ENCODE measurements at places on chromosomes 6 and 20. TPM values are rescaled to one million over a fixed set of nuclear protein-coding genes. Genes with fewer than 3 reads are reported as not detected.

DNA sequence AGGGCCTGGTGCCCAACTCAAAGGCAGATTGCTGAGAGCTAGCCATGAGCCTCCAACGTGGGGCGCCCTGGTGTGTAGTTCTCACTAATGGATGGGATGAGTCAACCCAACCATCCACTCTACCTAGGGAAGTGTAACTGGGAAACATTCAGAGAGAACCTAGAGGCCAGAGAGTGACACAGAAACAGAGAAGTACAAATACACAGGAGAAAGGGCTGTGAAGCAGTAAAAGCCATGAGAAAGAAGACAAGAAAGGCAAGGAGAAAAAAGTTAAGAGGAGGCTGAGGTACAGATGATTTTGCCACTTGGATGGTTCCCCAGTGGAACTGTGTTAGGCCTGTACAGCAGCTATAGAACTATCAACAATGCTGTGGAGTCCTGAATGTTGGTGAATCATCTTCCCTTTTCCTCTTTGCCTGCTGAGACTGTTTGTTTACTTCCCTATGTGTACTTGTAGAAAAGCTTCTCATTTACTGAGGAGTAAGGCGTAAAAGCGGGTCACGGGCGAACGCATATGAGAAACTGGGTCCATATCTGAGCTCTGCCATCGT lies 39.0 kb downstream of the MAN1A1 start:
- no peak for DNase-seq

GRCh38 chr6:152207915-152208714 lies 400.6 kb downstream of the ESR1 start:
- no peak for DNase-seq

GRCh38 chr6:167317172-167317571 lies 7.7 kb upstream of the TTLL2 start:
- no peak for DNase-seq

- no peak for DNase-seq
Measured at GRCh38 chr6:139325686-139326085, 33.9 kb upstream of the TXLNB start.

DNA sequence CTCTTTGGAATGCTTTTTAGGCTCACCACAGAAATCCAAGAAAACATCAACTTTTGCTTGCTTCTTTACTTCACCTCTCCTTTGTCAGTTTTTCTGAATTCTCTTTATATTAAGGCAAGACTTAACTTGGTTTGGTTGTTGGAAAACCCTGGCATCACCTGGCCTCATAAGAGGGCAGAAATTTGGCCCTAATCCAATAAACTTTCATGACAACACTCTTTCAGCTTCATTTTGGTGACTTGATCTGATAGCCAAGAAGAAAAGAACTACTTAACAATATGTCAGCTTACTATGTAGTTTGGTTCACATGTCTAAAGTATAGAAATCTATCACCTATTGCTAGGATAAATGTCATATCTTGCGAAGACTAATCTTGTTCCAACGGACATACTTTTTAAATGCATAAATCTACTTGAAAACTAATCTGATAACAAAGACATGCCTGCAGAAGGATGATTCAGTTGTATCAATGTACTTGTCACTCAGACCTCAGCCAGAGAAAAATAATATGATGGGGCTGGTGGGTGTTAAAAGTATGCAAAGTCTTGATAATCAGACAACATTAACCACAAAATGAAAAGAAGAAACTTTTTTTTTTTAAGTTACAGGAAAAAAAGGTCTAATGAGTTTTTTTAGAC lies 19.3 kb upstream of the HBS1L start:
- DNase-seq, result no peak

DNA sequence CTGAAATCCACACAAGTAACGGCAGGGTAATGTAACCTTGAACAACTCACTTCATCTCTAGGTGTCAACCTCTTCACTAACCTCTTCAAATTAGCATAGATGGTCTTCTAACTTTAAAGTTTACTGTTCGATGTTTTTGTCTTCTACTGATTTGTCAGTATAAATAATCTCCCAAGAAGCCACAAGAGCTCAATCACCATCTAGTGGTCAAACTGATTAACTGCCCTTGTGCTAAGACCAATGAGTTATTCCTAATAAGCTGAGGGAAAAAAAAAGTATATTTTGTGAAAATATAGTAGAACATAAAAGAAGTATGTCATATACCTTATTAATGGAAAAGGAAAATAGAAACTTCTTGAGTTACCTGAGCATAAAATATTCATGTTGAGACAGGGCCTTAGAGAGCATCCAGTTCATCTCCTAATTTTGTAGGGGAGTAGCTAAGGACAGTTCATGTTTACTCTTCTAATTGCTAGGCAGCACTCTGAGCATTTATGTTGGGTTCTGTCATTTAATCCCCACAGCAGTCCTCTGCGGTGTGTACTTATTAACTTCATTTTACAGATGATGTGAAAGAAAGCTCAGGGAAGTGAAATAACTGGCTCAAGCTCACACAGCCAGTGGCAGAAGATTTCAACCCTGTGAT lies 317.1 kb downstream of the ESR1 start:
- no peak for DNase-seq

GRCh38 chr6:7496266-7496875 lies 45.1 kb upstream of the DSP start:
- DNase-seq, result no peak

- no peak for DNase-seq
Measured at GRCh38 chr20:10940941-10941340, 267.1 kb upstream of the JAG1 start.

DNA sequence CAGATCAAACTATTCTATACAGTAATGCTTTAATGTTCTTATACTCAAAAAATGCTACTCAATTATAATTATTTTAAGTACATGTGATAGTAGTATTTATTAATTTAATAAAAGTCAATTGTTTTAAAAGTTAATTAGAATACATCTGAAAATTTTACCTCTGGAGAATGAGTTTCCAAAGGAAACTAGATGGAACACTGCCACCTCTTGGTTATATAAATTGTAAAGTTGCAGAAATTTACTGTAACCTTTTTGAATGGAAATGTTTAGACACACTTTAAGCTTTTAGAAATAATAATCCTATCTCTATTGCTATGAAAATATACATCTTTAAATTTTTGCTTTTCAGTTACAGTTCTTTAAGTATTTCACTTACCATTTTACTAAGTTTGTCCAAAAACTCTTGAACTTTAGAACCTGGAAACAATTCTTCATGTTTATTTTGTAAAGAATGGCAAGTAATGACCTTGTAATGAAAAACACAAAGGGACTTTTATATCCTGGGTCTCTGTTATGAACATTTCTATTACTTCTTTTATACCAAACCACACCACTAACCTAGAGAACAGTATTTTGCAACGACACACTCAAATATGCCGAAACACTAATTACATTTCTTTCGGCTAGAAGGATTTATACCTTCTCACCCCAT lies 10.9 kb upstream of the BMP5 start:
- DNase-seq, result no peak

GRCh38 chr6:82588859-82589412 lies 225.3 kb downstream of the TPBG start:
- no peak for DNase-seq

DNA sequence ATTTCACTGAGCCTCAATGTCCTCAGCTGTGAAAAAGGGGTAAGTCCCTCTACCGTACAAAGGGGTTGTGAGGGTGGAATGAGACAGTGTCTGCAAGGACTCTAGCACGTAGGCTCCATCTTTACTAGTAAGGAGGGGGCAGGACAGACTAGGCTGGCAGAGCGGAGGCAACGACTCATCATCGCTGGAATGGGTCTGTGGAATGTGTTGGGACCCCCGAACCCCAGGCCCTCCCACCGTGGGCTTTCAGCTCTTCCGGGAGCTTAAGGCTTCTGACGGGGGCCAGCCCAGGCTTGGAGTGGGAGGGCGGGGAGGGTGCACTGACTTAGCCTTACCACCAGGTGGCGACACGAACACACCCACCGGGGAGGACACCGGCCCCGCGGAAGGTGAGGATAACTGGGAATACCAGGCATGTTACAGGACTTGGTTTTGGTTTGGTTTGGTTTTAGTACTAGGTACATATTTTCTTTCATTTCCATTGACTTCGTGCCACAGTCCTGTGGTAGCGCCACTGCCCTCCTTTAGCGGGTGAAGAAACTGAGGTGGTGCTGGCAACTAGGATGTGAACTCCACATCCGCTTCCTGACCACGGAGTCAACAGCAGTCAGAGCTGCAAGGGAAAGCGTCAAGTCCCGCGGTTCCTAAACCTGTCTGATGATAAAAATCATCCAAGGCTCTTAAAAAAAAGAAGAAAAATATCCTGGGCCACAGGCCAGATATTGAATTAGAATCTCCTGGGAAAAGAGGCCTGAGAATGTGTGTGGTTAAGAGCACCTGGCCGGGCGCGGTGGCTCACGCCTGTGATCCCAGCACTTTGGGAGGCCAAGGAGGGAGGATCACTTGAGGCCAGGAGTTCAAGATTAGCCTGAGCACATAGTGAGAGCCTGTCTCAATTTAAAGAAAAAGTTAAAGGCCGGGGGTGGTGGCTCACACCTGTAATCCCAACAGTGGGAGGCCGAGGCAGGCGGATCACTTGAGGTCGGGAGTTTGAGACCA lies 10.3 kb upstream of the TULP1 start:
- peak; percentile 85 for DNase-seq

DNA sequence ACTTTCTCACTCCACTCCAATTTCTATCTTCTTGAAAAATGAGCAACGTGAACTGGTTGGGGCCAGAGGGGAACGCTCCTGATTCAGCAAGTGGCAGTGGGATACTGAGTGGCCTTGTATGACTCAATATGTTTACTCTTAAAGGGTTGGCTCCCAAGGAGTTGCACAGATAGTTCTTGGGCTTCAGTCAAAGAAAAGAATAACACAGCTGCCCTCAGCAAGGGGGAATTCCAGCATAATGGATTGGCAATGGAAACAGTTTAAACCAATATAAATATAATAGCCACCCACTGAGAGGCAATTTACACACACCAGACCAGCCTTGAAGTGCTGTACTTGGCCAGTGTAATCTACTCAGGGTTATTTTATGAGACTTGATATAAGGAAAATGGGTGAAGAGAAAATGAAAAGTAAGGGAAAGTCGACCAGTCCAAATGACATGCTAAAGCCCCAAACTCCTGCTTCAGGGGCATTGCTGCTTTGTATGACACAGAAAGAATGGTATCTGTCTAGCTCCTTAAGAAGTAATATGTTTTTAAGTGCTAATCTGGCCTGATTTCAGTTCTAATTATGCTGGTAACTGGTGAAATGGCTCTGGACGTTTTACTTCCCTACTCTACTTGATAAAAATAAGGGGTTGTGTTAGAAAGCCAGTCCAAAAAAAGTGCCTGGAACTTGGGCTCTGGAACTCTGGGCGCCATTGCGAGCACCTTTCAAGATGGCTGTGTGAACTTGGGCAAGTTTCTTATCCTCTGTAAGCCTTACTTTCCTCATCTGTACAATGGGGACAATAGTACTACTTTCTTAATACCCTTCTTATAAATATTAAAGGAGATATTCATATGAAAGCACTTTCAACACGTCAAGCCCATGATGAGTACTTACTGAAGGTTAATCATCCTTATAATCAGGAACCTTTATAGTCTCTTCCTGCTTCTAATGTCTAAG lies 712.9 kb upstream of the MAP3K7 start:
- DNase-seq, result no peak

GRCh38 chr6:40042232-40042631 lies 108.0 kb upstream of the MOCS1 start:
- no peak for DNase-seq

DNA sequence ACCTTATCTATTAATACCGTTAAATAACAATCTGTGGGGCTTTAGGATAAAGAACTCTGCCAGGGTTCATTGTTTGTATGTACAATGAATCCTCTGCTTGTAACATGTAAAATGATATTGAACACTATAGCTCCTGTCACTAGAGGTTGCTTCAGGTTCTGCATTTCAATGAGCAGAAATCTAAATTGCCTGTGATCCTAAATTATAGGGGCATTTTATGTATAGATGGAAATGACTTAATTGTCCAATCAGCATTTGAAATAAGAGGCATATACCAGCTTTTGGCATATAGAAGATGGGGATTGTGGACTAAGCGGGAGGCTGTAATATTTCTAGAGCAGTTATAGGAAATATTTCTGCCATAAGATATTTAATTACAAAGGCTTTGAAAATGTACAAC lies 2.0 kb downstream of the NCOA3 start:
- no peak for DNase-seq

GRCh38 chr6:154447954-154448353 lies 62.5 kb downstream of the CNKSR3 start:
- no peak for DNase-seq

GRCh38 chr6:100379386-100379785 lies 85.3 kb downstream of the SIM1 start:
- no peak for DNase-seq

DNA sequence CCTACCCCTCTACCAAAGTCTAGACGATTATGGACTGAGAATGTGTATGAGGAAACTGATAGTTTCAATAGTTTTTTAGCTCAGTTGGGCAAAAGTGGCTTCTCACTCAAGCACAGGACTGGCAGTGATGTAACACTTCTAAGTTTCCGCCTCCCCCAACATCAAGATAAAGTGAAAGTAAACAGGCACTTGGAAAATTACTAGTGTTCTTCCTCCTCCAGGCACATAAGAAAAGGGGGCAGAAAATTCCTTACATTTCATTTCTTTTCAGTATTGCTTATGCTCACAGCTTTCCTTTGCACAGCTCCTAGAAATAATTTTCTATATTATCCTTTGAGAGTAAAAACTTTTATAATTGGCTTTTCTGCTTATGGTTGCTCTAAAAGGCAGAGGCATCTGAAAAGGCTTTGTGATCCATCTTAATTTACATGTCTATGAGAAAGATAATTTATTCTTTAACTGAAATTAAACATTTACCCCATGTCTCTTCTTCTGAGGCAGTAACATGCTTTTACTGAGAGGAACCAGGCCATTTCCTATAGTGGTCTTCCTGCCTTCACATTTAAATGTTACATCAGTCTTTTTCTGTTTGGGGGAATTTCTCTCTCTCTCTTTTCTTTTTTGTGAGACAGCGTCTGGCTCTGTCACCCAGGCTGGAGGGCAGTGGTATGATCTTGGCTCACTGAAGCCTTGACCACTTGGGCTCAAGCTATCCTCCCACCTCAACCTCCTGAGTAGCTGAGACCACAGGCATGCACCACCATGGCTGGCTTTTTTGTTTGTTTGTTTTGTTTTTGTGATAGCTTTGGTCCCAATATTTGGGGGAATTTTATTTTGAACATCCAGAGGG lies 65.0 kb upstream of the EEF1A1 start:
- no peak for DNase-seq

- DNase-seq, result no peak
Measured at GRCh38 chr6:38077488-38078030, 258.0 kb downstream of the ZFAND3 start.

GRCh38 chr20:8127553-8128255 lies 4.4 kb upstream of the PLCB1 start:
- no peak for DNase-seq

The TCEA2 gene
- total RNA-seq, result 8.6 TPM

The AGER gene
- not detected for total RNA-seq

The C6orf15 gene
- 20.7 TPM for total RNA-seq

The TULP1 gene
- total RNA-seq, result 0.83 TPM

The ARMC2 gene
- total RNA-seq, result 9.5 TPM

All from suprapubic skin (tissue), 4 donors.